Activated gamma-delta T cell treated with Interleukin-2 at 50 U/mL for 16 hours (primary cell): ENCODE measurements at places on chromosomes 11 and 22.

DNA sequence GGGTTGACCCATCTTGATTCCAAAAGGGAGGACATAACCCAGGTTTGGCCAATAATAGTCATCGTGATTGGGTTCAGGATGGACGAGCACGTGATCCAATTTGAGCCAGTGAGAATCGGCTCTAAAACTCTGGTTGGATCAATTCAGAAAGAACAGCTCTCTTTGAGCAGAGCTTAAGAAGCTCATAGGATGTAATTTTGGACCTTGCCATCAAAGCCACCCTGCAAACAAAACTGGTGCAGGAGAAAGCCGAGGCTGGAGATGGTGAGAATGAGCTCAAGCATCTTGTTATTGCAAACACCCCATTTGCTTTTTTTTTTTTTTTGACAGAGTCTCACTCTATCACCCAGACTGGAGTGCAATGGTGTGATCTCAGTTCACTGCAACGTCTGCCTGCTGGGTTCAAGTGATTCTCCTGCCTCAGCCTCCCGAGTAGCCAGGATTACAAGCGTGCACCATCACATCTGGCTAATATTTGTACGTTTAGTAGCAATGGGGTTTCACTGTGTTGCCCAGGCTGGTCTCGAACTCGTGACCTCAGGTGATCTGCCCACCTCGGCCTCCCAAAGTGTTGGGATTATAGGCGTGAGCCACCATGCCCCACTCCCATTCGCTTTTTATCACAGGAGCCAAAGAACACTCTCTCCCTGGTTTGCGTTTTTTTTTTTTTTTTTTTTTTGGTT is 13.8 kb upstream of the MIAT start:
- no peak for DNase-seq

DNA sequence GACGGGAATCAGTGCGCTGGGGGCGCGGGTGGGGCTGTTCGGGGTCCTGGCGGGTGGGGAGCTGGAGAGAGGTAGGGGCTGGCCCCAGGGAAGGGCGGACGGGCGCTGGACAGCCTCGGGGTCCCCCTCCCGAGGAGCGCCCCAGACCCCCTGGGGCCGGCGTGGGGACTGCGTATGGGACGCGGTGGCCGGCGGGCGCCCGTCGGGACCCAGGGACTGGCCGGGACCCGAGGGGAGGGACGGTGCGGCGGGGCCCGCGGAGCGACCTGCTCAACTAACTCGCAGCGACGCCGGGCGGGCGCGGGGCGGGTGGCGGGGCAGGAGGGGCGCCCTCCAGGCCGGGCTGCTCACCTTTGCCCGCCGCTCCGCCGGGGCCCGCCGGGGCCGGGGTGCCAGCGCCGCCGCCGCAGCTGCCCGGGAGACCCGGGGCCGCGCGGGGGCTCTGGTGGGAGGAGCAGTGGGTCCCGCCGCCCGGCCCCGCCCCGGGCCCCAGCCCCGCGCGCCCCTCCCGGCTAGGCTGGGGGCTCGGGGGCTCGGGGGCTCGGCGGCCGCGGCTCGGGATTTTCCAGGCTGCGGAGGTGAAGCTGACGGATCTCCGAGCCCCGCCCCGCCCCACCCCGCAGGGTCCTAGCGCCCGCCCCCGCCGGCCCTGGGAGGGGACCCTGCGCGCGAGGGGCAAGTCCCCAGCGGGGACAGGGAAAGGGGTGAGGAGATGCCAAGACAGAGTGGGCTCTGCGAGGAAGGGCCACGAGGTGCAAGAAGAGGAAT is 12.3 kb downstream of the STARD10 start:
- peak; percentile 44 for DNase-seq

- DNase-seq = no peak
Observed at GRCh38 chr22:49878206-49878605, 24.6 kb downstream of the ZBED4 start.

GRCh38 chr11:6660712-6661111 is 5.1 kb upstream of the DCHS1 start:
- no peak for DNase-seq

DNA sequence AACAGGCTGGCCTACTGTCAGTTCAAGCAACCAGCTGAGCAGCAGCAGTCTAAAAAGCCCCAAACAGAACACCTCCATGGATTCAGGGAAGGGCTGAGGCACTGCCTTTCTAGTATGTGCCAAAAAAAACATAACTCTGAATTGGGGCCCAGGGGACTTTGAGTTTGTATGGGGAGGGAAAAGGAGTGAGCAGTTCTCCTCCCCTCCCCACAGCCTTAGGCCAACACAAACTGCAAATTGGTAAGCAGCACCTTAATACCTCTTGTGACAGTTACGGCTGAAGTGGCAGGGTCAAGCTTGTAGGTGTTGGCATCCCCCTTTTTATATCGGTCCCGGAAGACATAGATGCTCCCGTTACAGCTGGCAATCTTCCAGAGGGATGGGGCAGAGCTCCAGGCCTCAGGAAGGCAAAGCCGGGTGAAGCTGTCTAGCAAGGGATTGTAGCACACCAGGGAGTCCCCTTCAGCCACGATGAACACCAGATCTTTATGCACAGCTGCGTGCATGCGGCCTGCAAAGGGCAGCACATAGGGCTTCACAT is 6.0 kb downstream of the KBTBD4 start:
- no peak for DNase-seq

DNA sequence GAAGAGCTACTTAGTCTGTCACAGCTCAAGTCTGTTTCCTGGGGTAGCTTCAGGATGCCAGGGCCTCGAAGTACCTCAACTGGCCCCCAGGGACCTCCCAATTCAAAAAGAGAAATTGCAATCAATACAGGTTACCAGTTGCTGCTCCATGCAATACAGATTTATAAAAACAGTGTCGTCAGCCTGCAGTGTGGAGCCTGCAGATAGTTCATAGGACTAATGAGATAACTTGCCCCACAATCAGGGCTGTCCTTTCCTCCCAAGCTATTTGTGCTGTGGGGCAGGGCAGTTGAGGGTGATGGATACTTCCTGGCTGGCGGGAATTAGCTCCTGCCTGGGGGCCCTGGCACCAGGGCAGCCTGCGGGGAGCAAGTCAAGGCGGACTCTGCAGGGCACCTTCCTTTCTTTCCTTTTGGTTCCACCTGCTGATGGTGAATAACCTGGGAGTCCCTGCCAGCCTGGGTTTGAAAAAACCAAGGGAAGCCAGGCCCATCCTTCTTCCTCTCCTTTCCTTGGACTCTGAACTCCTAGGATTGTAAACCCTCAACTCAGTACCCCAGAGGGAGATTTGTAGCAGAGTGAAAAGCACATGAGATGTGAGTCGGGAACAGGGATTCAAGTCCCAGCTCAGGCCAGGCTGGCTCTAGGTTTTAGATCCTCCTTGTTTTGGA is 216.6 kb downstream of the CEP164 start:
- DNase-seq = no peak

GRCh38 chr11:96607864-96608558 is 218.2 kb downstream of the JRKL start:
- no peak for DNase-seq

DNA sequence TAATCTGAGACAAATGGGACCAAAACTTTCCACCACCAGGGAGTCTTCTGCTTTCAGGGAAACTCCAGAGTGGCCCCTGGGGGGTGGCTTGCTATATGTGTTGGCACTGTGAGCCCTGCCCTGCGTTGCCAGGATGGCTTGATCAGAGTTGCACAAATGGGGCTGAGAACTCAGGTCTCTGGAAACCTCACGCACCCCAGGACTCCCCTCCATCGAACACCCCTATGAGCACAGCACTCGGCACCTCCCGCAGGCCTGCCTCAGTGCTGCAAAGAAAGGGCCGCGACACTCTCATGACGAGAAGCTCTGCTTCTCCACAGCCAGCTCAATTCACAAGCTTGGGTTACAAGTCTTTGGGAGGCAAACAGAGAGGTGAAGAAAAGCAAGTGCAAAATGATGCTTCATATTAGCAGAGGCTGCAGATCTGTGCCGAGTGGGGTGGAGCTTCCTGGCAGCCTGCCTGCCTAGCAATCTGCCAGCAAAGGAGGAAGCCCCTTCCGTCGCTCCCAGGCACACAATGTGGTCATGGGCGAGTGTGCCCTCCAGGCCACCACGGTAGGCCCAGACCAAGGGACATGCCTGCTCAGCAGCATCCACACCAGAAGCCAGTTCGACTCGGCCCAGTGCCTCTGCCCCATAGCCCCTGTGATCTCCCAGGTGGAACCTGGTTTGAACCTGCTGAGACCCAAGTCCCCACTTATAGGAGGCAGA is 55.7 kb downstream of the MYH9 start:
- peak; percentile 60 for DNase-seq

GRCh38 chr11:113494021-113494420 is 18.8 kb upstream of the DRD2 start:
- no peak for DNase-seq

GRCh38 chr11:128776424-128777284 is 82.8 kb downstream of the FLI1 start:
- DNase-seq = peak; percentile 22

DNA sequence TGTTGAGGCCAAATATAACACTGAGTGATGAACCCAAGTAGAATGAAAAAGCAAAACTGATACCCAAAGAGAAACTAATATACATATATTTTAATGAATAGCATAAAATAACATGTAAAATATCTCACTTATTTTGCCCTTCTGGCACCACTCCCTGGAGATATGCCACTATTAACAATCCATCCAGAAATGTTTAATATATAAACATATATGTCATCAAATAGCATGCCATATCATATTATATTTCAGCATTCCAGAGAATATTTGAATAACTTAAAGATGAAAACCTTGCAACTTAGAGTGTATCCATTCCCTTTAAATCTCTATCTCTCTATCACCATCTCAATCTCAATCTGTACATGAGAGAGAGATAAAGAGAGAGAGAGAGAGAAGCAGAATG is 1073.3 kb upstream of the RAG2 start:
- DNase-seq = no peak
